Activated CD4-positive, alpha-beta T cell treated with anti-CD3 and anti-CD28 coated beads for 24 hours (primary cell): ENCODE measurements at places on chromosomes 5 and 9.

- DNase-seq = no peak
These were observed 167.7 kb upstream of the NMUR2 start for GRCh38 chr5:152572812-152573211.

- DNase-seq = no peak
These were observed 92.7 kb upstream of the PTCH1 start for GRCh38 chr9:95609426-95609825.

DNA sequence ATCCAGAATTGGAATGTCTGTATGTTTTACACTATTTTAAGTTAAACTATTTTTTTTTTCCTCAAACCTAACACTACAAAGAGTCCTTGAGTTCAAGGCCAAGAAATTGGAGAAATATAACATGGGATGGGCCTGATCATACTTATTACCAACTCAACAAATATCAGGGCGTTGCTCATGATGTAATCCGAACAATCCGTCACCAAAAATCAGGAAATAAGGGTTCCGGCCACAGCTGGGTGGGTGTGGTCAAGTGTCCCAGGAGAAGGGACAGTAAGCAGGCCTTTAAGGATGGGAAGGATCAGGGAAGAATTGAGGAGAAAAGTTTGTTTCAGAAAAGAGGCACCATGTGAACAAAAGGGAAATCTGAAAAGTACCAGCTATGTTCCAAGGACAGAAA is 29.8 kb downstream of the MED27 start:
- DNase-seq = no peak

DNA sequence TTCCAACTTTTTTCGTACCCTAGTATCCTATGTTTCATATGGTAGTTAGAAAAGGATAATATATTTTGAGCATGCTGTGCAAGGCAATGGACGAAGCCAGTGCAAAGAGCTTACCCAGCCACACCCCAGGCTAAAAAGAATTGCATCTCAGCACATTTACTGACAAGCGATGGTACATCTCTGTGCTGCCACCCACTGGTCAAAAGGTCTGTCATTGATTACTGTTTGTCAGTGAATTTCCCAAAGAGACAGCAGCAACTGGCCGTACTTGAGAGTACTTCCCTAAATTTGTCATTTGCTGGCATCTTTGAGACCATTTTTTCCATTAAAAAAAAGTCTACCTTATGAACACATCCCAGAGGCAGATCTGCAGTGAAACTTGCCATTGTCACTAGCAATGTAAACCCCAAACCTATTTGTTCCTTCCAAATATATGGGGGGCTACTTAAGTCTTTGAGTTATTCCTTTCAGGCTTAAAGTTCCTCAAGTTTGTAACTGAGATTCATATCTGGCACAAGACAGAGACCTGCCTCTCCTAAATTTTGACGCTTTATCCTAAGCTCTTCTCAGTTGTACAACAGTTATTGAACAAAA is 184.3 kb downstream of the CTNND2 start:
- DNase-seq = no peak

DNA sequence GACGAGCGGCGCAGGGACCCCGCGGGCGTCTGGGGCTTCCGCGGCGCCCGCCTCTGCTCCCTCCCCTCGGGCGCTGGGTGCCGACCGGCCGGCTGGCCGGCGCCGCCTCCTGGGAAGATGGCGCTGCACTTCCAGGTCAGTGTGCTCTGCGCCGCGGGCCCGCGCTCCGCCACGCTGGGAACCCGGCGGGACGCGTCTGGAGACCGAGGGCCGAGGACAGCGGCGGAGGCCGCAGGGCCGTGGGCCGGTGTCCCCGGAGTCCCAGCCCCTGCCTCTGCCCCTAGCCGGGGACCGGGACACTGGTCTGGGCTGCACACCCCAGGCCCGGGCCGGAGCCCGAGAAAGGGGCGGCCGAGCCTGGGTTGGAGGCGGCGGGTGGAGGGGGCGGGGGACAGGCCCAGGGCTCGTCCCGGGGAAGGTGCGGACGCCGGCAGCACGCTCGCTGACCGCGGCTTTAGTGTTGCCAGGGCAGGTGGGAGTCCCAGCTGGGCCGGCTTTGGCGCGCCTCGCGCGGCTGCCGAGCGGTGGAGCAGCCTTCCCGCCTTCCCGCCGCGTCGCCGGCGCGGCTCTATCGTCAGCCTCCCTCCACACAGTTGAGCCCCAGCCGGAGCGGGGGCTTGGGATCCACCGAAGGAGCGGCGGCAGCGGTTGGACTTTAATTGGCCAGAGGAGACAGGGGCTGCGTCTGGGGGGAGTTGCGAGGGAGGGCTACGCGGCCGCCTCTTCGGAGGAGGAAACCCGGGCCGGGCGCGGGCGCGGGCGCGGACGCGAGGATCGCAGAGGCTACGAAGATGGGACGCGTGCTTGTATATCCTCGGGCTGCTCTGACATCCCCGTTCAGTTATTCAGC is at the start of gene RANBP17:
RANBP17 (plus strand) TSS at position 102 of the 850 bp plus-strand sequence.
- no peak for DNase-seq

DNA sequence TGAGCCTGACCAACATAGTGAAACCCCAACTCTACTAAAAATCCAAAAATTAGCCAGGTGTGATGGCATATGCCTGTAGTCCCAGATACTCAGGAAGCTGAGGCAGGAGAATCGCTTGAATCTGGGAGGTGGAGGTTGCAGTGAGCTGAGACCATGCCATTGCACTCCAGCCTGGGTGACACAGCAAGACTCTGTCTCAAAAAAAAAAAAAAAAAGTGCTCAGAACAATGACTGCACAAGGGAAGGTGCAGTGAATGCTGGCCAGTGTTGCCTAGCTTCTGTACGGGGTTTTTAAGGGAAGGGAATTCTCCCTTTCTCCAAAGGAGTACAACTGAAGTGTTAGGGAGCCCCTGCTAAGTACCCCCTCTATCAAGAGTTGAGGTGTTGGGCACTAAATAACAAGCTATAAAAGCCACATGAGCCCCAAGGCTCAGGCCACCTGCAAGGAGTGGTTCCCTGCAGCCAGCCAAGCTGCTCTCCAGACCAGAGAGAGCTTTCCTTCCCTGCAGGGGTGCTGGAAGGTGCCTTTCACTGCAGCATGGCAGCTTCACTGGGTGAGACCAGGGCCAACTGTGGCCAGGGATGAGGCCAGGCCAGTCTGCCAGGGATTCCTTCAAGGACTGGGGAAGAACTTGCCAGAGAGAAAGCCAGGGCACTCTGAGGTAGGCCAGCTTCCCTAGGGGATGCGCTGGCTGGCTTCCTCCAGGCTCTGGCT is 14.8 kb downstream of the GADD45G start:
- DNase-seq = no peak

DNA sequence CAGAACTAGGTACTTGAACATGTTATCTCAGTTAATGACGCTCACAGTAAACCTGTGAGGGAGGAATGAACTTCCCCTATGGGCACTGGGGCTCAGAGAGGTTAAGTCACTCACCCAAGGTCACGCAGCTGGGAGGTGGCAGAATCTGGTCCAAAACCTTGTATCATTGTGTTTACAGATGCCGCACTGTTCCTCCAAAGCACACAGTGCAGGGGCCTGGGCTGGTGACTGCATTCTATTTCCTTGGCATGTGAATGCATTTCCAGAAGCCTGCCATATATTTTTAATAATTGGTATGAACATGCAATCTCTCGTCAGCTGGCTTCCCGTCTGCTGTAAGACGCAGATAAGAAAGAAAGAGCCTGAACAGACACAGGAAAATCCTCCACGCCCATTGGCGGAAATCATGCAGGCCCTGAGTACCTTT is 77.0 kb upstream of the TBC1D2 start:
- no peak for DNase-seq

GRCh38 chr5:52794519-52794918 is 6.8 kb downstream of the ITGA1 start:
- no peak for DNase-seq

DNA sequence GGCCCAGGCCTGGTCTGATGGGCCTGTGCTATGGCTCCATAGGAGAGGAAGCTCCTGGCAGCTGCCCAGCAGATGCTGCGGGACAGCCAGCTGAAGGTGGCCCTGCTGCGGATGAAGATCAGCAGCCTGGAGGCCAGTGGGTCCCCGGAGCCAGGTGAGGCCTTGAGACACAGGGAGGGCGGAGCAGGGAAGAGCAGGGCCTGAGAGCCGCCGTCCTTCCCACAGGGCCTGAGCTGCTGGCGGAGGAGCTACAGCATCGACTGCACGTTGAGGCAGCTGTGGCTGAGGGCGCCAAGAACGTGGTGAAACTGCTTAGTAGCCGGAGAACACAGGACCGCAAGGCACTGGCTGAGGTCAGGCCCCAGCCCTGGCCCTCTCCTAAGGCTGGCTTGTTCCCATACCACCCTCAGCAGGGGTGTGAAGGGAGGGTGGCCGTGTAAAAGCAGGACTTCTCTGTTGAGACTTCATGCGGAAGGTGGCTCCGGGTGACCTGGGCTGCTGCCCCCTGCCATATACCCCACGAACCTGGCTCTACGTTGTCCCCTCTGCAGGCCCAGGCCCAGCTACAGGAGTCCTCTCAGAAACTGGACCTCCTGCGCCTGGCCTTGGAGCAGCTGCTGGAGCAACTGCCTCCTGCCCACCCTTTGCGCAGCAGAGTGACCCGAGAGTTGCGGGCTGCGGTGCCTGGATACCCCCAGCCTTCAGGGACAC is 4.5 kb downstream of the PKN3 start:
- DNase-seq = no peak

- DNase-seq = no peak
These were observed 94.8 kb upstream of the ADRA1B start for GRCh38 chr5:159821461-159821940.

DNA sequence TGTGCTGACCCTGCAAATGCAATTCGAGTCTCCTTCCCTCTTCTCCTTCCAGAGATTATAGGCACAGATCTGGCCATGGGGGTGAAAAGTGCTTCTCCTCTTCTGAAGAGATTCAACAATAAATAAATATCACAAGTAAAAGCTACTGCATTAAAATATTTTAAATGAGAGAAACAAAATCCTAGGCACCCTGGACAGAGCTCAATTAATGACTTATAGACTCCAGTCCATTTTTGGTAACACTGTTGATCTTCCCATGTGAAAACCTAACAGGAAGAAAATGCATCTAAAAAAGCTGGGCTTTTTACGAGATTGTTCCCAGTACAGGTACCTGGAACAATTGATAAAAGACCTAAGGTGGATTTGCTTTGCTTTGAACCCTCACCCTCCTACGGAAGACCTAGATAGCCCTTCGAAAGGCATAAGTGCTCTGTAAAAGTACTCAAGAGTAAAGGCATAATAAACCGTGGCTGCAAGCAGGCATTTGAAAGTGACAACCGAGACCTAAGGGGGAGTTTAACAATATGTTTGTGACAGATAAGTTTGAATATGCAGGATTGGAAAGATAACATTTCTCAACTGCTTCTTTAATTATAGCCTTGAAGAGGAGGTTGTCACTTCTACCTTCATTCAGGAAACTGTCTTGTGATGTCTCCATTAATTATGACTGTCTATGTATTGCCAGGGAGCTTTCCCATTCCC is 29.4 kb upstream of the MED10 start:
- no peak for DNase-seq

GRCh38 chr5:10034001-10034400 is 215.7 kb downstream of the ATPSCKMT start:
- no peak for DNase-seq

DNA sequence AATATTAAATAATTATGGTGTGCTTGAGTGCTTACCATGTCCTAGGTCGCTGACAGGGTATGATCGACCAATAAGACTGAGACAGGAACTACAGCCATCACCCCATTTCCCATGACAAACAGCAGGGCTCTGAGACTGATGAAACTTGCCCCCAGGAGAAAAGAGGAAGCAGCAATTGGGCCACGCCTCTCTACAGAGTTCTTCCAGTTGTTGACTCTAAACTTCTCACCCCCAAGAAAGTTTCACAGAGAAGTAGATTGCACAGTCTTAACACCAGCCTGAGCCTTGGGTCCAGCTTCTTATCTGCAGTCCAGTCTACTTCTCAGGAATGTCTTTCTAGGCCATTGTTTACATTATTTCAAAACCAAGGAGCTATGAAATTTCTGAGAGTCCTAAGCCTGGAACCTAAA is 182.2 kb upstream of the ANKRD55 start:
- DNase-seq = no peak

- DNase-seq = no peak
These were observed 26.4 kb downstream of the GGTA1 start for GRCh38 chr9:121473229-121473628.

DNA sequence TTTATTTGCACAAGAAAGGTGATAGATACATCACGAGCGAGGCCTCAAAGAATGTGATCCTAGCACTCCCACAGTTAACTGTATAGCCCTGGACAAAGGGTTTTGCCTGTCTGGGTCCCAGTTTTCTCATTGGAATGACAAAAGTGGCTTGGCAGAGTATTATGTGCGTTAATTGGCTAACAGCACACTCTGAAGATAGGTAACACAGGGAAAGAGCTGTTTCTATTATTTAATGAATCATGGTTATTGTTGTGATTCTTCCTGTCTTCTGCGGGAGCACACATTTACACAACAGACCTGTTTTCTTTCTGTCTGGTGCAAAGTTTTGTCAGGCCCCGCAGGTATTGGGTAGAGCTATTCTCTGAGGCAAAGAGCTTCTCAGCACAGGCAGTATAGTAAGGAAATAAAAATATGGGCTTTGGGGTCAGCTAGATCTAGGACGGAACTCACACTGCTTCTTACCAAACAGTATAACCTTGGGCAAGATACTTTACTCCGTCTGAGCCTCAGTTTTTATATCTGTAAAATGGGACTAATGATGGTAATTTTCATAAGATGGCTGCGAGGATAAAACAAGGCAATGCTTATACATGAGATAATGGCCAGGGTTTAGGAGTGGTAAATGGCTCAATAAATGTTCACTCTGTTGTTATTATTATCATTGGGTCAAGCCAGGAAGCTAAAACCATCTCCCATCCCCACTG is 78.9 kb downstream of the PLAC8L1 start:
- DNase-seq = no peak

- no peak for DNase-seq
These were observed 92.6 kb upstream of the IRX4 start for GRCh38 chr5:1975406-1975715.

- DNase-seq = no peak
These were observed 11.5 kb downstream of the AFF4 start for GRCh38 chr5:132951897-132952296.

GRCh38 chr5:73909474-73909873 is 283.5 kb downstream of the ARHGEF28 start:
- DNase-seq = no peak

DNA sequence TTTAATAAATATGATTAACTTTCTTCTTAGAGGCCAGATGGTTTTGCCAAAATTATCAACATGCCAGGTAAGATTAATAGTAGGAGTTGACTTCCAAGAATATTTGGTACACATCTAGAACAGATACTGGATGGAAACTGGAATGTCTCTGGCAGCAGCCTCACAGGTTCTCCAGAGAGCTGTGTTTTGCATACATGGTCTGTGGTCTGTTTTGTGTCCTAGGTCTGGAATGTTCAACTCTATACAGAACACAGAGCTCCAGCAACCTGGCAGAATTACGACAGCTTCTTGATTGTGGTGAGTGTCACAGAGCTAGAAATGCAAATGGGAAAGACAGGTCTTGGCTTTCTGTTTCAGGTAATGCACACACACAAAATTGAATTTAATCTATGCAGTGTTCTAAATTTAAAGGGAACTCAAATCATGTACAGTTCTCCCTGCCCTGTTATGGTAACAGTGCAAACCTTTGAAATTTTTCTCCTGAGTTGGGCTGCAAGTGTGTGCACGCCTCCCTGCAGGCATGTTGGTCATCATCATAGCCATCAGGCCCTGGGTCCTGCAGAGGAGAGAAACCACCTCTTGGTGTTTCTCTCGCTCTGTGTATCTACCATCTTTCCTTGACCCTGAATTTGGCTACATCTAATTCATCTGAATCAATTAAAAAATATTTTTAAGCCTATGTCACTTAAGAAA is 58.3 kb downstream of the PIK3R1 start:
- DNase-seq = no peak
